Activated naive CD8-positive, alpha-beta T cell treated with anti-CD3 and anti-CD28 coated beads, Interleukin-2, amount 50 U/mL, for 16 hours (primary cell): ENCODE measurements at places on chromosomes 1 and 21.

DNA sequence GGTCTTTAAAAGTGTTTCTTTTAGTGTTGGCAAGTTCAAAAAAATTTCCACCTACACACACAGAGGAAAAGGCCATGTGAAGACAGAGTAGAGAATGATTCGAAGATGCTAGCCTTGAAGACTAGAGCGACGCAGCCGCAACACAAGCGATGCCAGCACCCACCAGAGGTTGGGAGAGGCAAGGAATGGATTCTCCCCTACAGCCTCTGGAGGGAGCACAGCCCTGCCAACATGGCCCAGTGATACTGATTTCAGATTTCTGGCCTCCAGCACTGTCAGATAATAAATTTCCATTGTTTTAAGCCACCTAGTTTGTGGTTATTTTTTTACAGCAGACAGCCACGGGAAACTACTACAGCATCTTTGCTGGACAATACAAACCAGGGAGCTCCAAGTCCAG lies 6.9 kb upstream of the ADAR start:
- DNase-seq = no peak

GRCh38 chr1:100642826-100643225 lies 76.7 kb upstream of the VCAM1 start:
- no peak for DNase-seq

DNA sequence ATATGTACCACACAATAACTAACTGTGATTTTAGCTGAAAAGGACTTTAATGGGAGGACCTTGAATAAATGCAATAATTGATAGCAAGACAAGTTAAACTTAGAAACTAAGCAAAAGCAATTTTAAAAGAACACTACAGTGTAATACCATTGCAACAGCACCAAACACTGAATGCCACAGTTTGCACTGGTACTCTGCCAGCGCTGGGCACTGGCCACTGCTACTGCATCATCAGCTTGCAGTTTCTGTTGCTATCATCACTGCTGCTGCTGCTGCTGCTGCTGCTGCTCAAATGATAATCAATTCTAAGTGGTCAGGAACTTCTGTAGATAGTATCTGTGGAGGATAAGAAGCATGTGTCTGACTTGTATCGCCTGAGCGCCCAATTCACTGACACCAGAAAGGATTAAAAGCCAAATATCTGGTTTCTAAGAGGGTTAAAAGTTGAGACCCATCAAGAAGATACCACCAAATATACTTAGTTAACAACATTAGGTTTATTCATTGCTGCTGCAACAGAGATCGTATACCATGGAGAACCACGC lies 306.9 kb downstream of the LRRC40 start:
- DNase-seq = no peak

- no peak for DNase-seq
Measured at GRCh38 chr1:173113015-173113741, 62.4 kb upstream of the TNFSF18 start.

DNA sequence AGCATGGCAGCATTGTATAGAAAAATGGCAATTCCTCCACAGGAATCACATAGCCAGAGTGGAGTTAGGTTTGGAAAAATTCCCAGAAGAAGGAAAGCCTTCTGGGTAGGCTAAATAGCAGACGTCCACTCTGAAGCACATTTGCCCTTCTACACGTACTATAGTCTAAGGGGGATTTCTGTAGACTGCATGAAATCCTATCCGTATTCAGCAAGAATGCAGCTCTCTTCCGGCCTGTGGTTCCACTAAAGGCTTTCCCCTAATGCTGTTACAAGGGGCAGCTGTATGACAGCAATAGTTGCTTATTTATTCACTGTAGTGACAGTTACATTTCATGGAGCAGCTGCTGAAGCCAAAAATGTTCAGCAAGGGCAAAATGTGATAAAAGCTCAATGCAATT lies 263.6 kb downstream of the RWDD3 start:
- DNase-seq = no peak

DNA sequence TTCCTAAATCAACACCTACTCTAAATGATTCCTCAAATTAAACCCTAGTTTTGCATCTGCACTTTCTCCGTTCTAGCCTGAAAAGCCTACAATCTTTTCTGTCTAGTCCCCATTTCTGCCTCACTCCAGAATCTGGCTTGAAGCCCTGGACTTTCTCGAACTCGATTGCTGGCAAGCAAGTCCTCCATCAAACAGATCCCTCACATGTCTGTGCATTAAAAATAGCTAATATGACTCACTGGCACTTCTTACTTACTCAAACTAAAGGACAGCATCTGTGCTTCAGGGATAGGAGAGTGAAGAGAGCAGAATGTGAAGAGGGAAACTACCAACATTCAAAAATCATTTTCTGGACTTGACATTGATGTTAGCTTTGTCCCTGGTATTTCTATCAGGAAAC lies 51.8 kb upstream of the CXADR start:
- no peak for DNase-seq

DNA sequence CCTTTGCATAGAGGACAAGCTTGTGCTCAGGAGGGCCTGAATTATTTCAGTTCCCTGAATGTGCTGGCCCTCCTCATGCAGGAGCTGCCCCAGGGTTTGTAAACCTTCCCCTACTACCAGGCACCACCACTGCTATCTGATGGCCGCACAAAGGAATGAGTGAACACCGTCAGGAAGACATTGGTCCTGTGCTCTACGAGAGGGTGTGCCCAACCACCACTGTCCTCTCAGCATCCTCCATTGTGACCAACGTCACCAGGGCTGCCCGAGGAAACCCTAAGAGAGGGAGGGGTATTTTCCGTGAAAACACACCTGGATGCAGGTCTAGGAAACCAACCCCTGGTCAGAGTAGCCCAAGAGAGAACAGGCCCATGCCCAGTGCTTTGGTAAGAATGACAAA lies 657.5 kb downstream of the KIF26B start:
- no peak for DNase-seq

GRCh38 chr1:202944438-202944921 lies 13.6 kb downstream of the ADIPOR1 start:
- no peak for DNase-seq

DNA sequence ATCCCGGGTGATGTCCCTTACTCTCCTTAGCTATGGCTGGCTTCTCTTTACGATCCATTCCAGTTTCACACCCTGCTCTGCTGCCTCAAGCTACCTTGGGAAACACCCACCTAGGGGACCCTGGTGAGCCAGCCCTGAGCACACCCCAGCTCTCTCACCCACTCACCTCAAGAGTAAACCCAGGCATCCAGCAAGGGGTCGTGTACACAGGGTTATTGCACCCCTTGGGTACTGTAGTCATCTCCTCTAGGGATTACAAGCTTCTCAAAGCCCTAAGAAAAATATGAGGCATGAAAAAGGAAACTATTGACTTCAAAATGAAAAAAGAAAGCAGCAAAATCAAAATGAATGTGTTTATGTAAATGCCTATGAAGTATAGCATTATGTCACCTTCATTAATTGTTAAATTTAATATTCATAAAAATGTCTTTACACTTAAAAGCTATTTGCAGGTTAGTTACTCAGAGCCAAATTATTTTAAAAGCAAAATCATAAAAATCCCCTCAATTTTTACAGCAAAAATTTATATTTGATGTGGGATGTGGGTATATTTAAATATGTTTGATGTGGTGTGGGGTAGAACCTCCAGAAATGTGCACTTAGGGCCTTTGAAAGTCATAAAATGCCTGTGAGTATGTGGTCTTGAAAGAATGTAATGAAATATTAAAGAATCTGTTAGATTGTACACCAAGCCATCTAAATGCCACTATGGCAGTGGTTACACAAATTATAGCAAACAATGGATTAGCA lies 190.3 kb downstream of the C1orf94 start:
- DNase-seq = no peak

- no peak for DNase-seq
Measured at GRCh38 chr21:41932191-41932575, 21.6 kb downstream of the C2CD2 start.

- DNase-seq = no peak
Measured at GRCh38 chr1:180181996-180182642, 27.4 kb downstream of the QSOX1 start.

DNA sequence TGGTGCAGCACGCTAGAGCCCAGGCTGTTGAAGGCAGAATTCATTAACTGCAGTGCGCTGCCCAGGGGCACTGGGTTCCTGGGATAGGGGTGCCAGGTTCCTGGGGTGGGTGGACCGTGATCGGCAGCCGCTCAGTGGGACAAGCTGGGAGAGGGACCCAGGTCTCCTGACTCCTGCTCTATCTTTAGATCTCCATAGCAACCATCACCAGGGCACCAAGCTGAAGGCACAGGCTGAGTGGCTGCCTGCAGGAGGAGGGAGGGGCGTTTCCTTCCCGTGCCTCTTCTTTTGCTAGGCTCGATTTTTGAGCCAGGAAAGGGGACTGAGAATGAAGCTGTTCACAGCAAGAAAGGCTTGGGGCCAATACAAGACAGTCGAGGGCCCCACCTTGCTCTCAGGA lies 20.9 kb upstream of the CDCP2 start:
- no peak for DNase-seq

- no peak for DNase-seq
Measured at GRCh38 chr1:159000625-159001024, 9.1 kb upstream of the IFI16 start.

- DNase-seq = no peak
Measured at GRCh38 chr1:31886866-31887265, 51.3 kb downstream of the PTP4A2 start.

DNA sequence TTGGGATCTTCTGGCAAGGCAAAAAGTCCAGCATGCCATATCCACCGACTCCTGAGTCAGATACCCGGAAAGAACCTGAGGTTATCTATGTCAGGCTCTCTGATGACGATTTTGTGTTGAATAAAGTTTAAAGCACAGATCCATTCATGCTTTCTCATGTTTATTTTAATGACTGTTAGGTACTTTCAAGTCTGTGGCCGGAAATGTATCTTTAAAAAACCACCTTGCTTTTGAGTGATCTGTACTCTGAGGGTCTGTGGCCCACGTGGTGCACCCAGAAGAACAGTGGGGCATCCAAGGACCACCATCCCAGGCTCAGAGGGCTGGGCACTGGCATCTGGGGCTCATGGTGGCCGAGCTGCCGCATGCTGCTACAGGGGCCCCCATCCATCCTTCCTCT lies 30.1 kb upstream of the VASH2 start:
- DNase-seq = no peak

DNA sequence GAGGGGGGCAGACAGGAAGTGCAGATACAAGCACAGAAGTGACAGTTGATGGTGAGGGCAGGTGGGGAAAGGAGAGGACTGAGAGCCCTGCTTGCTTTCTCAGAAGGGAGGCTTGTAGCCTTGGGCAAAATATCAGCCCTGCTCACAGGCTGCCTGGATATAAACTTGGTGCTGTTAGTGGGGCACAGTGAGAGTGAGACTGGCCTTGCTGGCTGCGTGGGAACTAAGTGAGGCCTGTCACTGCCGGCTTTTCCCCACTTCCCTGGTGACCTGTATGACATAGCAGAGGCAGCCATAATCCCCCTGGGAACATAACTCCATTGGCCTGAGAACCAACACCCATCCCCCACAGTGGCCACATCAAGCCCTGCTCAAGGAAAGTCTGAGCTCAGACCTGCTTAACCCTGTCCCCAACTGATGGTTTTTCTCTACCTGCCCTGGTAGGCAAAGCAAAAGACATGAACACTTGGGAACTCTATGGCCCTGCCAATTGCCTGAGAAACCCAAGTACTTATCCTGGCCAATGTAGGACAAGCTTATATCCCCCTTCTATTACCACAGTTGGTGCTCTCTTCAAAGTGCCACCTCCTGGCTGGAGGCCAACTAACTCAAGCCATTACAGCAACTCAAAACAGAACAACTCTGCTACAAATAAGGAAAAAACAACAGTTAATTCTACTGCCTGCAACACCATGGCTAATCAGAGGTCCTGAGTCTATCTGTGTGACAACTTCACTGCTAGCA lies 472.7 kb downstream of the PLPP3 start:
- DNase-seq = no peak

- DNase-seq = no peak
Measured at GRCh38 chr1:188372821-188373220, 1544.1 kb downstream of the PLA2G4A start.

DNA sequence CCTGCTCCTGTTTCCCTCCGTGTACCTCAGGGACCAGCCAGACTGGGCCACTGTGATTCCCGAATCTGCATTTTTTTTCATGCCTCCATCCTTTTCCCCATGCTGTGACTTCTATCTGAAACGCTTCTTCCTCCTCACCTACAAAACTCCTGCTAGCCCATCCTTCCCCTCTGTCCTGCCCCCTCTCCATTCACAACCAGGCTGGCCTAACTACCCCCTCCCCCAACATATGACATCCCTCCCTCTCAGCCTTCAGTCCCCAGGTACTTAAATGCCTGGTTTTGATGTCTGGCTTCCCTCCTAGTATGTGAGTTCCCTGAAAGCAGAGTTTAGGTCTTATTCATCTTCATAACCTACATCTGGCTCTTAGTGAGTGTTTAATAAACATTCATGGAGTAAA lies 82.7 kb downstream of the TAS1R2 start:
- DNase-seq = no peak

- no peak for DNase-seq
Measured at GRCh38 chr21:42340187-42341050, 10.4 kb downstream of the TFF2 start.
